ENCODE measurements at places on chromosomes 7 and 10.

DNA sequence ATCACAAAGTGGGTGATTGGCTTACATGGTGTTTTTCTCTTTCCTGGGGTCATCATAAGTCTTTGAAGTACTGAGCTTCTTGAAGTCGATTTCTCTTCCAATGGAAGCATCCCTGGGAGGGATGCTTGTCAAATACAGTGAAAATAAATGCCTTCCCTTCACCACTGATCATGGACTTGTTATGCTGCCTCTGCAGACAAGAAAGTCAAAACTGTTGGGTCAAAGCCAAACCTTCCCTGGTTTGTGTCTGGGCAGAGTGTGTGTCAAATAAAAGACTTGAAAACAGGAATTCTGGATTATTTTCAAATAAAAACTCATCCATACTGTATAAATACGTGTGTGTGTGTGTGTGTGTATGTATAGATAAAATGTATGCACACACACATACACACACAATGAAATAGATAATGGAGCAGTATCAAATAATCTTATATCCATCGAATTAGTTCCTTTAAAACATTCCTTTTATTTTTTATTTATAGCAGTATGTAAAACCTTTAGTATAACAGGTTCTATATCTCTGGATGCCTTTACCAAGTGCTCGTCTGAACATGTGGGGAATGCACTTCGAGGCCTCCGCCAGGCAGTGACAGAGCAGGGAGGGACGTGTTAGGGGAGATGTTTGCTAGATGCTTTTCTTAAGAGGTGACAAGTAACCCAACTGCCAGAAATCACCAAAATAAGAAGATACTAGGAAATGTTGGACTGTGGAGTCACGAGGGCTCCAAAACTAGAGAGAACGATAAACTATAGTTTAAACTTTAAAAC lies 27.2 kb upstream of the WNT16 start:
- DNase-seq, result no peak

- DNase-seq, result no peak
Measured at GRCh38 chr7:39458061-39458745, 108.0 kb upstream of the YAE1 start.

GRCh38 chr7:45149606-45150005 lies 8.0 kb upstream of the RAMP3 start:
- no peak for DNase-seq

DNA sequence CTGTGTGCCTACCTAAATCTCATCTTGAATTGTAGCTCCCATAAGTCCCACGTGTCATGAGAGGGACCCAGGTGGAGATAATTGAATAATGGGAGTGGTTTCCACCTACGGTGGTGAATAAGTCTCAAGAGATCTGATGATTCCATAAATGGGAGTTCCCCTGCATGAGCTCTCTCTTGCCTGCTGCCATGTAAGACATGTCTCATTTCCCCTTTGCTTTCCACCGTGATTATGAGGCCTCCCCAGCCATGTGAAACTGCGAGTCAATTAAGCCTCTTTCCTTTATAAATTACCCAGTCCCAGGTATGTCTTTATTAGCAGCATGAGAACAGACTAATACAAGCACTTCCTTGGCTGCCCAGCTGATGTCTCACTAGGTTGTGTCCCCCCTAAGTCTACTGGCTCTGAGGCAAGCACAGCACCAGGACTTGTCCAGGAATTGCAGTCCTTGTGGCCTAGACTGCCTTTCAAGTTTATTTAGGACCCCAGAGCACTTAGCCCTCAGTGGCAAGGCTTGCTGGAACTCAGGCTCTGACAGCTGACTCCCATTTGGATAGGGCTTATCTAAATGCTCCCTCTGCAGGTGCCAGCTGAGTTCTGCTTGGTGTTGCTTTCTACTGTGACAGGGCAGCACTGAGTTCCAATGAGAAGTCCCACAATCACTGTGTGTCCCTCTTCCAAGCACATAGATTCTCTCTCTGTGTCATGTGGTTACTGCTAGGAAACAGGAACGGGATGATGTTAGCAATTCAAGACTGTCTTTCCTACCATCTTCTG lies 59.0 kb upstream of the TAS2R16 start:
- no peak for DNase-seq

GRCh38 chr10:71970331-71970730 lies 6.1 kb downstream of the CHST3 start:
- DNase-seq, result no peak

GRCh38 chr7:99036546-99037111 lies 107.3 kb downstream of the SMURF1 start:
- peak; percentile 70 for DNase-seq

- no peak for DNase-seq
Measured at GRCh38 chr7:93044147-93044810, 73.5 kb downstream of the SAMD9 start.

- DNase-seq, result no peak
Measured at GRCh38 chr10:87794285-87794684, 23.7 kb downstream of the ATAD1 start.

- no peak for DNase-seq
Measured at GRCh38 chr10:8726084-8726778, 671.7 kb downstream of the GATA3 start.

DNA sequence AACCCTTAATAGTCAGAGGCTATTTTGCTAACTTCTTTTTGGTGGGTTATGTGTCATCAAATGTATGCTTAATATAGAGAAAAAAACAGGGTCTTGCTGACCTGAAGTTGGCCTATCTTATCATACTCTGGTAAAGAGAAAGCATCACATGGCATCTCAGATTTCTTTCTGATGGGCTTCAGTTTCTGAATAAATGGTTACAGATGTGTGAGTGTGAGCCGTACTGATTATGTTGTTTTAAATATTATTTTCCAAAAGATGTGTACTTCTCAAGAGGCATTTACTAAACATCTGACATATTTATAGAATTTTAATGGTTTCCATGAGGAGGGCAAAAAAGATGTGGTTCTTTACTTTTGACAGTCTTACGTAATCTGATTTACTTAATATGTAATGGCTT lies 28.4 kb downstream of the BBS9 start:
- DNase-seq, result no peak

GRCh38 chr7:4013793-4014192 lies 668.3 kb upstream of the FOXK1 start:
- DNase-seq, result no peak

GRCh38 chr7:18116661-18117060 lies 89.0 kb upstream of the PRPS1L1 start:
- no peak for DNase-seq

DNA sequence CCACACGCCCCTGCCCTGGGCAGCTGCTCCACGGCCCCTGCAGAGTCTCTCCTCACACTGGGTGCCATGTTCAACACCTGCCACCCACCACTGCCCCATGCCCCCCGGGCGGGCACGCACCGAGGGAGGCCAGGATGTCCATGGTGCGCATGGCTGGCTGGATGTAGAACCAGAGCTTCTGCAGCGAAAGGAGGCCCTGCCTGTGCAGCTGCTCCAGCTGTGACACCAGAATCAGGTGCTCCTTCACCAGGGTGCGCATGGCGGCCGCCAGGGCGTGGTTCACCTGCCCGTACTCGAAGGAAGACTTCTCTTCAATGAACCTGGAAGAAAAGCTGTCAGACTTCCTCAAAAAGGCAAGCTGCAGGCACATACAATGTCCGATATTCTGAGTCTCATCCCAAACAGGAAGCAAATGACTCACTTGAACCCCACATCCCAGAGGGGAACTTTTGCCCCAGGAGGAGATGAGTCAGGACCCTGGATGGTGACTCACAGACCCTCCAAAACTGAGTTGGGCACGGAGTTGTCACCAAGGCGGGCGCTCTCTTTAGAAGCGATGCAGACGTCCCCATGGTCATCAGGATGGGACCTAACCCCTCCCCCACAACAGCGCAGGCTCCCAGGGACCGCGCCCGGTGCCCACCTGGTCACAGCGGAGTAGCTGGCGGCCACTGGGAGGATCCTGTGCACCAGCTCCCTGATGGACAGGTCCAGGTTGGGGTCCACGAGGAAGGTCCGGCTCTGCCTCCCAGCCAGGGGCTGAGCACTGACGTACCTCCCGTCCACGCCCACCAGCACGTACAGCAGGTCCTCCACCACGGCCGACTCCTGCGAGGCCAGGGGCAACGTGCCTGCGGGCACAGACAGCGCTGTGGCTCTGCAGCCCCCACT lies 15.5 kb downstream of the TUBGCP2 start:
- no peak for DNase-seq

- no peak for DNase-seq
Measured at GRCh38 chr10:19931894-19932590, 115.8 kb downstream of the PLXDC2 start.

DNA sequence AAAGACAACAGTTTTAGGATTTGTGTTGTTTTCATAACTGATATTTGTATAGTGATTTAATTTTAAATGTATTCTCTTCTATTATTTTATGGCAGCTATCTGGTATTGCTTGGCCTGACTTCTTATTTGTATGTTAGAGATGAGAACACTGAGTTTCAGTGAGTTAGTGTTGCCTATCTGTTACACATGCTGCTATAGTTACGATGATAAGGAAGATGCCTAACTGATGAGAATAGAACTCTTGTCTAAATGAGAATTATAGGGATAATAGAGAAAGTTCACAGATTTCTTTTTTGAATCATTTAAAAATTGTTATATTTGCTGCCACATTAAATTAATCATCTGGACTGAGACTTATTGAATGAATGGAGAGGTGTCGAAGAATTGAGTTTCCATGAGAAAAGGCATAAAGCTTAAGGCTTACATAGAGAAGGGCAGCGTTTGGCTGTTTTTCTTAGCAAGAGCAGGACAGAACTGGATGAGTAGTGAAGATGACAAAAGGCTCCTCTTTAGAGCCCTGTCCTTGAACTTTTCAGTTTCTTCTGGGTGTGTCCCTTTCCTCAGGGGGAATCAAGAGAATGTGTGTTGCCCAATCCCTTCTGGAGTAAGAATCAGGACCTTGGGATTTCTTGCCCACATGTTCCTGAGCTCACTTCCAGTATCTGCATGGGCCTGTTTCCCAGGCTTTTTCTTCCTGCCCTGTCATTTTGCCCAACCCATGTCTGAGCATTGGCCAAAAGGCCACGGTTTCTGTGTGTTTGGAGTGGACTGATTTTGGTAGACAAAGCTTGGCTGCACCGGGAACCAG lies 195.6 kb upstream of the CSTF2T start:
- no peak for DNase-seq

DNA sequence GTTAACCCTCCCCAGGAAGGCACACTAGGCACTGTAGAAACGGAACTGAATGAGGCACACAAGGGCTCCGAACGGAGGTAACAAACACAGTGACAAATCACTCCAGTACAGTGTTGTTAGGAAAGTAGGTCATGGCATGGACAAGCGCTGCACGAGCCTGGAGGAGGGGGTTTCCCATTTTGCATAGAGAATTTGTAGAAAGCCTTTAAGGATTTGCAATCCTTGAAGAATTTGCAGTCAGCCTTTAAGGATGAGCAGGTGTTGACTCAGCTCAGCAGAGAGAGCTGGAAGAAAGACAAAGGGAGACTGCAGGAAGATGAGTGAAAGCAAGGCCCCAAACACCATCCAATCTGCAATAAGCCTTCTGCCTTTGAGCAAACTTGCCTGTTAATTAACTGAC lies 51.1 kb upstream of the PPP1R3C start:
- DNase-seq, result no peak

GRCh38 chr7:18995270-18995671 lies 122.2 kb downstream of the TWIST1 start:
- DNase-seq, result no peak

- DNase-seq, result no peak
Measured at GRCh38 chr7:129434675-129435318, 565 bp downstream of the STRIP2 start.

GRCh38 chr10:30141423-30141822 lies 82.0 kb upstream of the JCAD start:
- no peak for DNase-seq

- no peak for DNase-seq
Measured at GRCh38 chr10:86294346-86295265, 72.0 kb downstream of the GRID1 start.

DNA sequence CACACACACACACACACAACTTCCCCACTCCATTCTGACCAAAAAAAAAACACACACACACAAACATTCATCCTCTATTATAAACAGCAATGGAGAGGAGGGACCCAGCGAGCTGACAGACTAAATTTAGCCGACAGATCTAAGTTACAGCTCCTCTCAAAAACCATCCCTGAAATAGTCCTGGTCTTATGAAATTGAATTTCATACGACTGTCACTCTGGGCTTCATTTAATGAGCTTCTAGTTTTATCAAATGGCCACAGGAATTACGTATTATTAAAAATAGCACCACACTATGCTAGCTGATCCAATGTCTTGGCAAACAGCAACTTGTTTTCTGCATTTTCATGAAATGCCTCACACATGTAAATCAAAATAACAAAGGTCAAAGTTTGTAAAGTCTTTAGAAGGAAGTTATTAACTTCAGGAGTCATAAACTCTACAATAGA lies 131.3 kb upstream of the ASAH2 start:
- DNase-seq, result no peak

DNA sequence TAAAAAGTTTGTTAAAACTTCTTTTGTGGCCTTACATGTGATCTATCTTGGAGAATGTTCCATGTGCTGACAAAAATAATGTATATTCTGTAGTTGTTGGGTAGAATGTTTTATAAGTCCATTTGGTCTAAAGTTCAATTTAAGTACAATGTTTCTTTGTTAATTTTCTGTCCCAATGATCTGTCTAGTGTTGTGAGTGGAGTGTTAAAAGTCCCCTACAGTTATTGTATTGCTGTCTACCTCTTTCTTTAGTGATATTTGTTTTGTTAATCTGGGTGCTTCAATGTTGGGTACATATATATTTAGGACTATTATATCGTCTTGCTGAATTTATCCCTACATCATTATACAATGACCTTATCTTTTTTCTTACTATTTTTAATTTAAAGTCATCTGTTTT lies 6.9 kb downstream of the TMEM140 start:
- DNase-seq, result no peak

GRCh38 chr7:105268511-105269392 lies 120.0 kb downstream of the SRPK2 start:
- DNase-seq, result no peak

- DNase-seq, result no peak
Measured at GRCh38 chr7:130345136-130345535, 520 bp downstream of the CPA5 start.

DNA sequence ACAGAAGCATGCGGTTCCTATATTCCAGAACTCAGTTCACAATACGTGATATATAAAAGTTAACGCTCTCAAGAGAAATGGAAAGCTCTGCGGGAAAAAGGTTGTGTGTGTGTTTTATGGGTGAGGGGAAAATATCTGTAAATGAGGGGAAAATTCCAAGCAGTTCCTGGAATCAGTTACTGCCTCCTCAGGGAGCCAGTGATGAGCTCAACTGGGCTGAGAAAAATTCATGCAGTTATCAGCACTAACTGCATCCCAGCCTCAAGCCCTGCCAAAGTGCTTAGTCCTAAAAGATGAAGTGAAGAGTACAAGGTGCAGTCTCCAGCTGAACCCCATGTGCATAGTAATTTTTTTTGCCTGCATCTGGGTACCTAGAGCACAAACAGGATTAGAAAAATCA lies 191.9 kb downstream of the CDK14 start:
- DNase-seq, result no peak
